Astrocyte (in vitro differentiated cells and primary cell): ENCODE measurements at places on chromosomes 7 and 10. TPM values are rescaled to one million over a fixed set of nuclear protein-coding genes. Genes with fewer than 3 reads are reported as not detected.

DNA sequence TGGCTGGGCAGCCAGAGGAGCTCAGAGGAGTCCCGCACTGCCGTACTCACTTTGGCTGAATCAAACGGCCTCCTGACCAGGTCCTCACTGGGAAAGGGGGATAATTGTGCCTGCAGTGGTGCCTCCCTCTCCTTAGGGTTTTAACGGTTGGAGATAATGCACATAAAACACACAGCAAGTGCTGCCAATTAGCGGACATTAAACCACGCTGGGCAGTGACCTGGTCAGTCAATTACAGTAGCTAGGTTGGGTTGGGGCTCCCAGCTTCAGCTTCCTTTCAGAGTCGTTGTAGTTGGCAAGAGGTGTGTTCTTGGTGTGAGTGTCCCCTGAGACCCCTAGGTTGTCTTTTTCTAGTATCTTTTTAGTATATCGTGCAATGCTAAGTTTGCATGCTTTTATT lies 146.6 kb downstream of the C10orf105 start:
- DNase-seq: no peak

GRCh38 chr10:19549503-19549902 lies 266.7 kb upstream of the PLXDC2 start:
- no peak for DNase-seq

DNA sequence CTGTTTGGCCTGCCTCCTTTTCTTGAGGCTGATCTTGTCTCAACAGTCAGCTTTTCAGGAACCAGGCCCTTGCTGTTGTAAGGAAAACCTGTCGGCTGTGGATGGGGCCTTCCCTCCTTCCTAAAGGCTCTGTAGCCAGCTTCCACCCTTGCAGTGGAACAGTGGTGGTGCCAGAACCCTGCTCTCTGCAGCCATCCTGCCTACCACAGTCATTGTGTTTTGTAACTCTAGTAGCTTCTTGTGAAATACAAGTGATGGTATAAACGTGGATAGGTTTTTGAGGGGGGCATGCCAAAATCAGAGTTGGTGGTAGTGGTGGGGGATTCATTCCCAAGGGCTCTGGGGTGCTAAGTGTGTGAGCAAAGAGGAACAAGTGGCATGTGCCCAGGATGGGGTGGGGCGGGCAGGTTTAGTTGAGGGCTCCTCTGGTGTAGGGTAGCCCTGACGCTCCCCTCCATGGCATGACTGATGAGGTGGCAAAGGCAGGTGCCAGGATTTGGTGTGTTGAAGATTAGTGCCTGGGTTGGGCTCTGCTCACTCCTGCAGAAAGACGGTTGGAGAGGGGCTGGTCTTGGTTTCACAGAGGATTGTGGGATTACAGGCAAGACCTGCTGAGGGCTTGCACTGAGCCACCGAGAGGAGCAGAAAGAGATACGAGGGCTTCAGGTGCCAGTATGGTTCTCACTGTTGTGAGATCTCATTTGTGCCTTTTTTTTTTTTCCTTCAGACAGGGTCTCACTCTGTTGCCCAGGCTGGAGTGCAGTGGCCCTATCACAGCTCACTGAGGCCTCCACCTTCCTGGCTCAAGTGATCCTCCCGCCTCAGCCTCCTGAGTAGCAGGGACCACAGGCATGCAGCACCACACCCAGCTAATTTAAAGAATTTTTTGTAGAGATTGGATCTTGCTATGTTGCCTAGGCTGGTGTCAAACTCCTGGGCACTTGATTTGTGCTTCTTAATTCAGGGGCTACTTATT lies 7.4 kb downstream of the TSPAN14 start:
- DNase-seq: no peak

- no peak for DNase-seq
Observed at GRCh38 chr7:45918556-45918955, 2.5 kb downstream of the IGFBP3 start.

DNA sequence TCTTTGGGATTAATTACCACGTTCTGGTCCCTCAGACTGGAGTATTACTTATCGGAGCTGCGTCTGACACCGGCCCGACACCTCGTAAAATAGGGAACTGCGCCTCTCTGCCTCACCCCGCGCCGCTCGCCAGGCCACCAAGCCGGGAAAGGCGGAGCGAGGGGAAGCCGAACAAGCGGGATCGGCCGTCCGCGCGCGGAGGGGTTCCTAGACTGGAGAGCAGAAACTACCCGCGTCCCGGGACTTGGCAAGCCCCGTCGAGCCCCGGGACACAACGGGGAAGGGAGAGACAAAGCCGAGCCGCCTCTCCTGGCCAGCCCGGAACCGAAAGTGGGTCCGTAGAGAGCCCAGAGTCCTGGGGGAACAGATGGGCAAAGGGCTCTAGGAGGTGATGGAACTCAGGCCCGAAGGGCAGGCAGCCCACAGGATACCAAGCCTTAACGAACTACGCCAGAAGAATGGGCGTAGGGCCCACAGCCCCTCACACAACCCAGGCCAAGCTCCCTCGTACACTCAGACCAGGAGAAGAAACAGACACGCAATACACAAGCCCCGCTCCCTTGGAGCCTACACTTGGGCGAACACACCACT lies 6.5 kb downstream of the LBX1 start:
- no peak for DNase-seq

- DNase-seq: peak; percentile 71
Observed at GRCh38 chr7:46178661-46179060, 257.6 kb upstream of the IGFBP3 start.

Gene PLA2G12B
- total RNA-seq: not detected in 2 replicates

Gene CLCN1
- total RNA-seq: not detected in 2 replicates
